ENCODE measurements at places on chromosomes 11 and 22. TPM values are rescaled to one million over a fixed set of nuclear protein-coding genes. Genes with fewer than 3 reads are reported as not detected.

The ISX gene
- not detected for total RNA-seq

The TNNI2 gene
- not detected for total RNA-seq

The MPPED2 gene
- total RNA-seq = 8.9 TPM

The SMC1B gene
- not detected for total RNA-seq

The PANX3 gene
- total RNA-seq = not detected

The LGALS12 gene
- total RNA-seq = 1.2 TPM

The RFPL3 gene
- total RNA-seq = not detected
